ENCODE measurements at places on chromosomes 6 and 20.
A peak's percentile ranks its signal among the peaks of the same experiment; 100 is the strongest.

GRCh38 chr6:30763618-30764489 is 19.5 kb upstream of the IER3 start:
- no peaks in the 10 kb centered on the region for H3K27me3 ChIP-seq
- no peak overlapping the region for H3K27ac ChIP-seq
- no peaks in the 10 kb centered on the region for H3K36me3 ChIP-seq
- no peak overlapping the region for H3K4me3 ChIP-seq
- no peak for DNase-seq
- H3K4me1 ChIP-seq = peaks cover 24% of the 10 kb centered on the region

DNA sequence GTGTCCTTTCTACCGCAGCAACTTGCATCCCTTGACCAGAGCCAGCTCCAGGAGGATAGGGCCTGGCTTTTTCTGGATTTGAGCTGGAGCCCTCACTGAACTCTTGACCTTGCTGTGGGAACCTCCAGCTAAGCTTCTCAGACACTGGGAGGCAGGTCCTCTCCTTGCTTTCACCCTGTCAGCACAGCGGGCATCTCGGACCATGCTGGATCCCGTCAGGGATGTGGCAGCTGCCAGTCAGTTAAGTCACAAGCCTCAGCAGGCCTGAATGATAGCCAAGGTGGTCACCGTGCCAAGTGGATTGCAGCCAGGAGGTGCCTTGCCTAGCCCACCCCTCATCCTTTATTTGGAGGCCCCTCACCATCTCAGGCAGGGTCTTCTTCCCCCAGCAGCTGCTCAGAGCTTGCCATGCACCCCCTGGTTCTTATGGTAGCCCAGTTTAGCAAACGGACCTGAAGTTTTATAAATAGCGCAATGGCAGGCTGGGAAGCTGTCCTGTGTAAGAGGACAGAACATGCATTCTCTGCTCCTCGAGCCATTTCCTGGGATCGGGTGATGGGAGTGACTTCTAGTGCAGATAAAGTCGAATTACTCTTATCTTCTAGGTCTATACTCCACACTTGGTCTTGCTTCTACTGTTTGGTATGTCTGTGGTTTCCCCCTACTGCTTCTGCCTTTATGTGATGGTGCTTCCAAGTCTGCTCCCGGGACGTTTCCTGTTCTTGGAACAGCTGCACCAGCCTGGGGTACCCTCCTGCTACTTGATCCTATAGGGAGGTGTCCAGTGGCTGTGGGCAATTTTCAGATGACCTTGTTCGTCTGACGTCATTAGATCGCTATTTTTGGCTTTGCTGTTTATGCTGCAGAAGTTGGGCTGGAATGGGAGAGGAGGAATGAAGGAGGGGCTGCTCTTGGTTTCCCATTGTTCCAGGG is 7.1 kb upstream of the MYLK2 start:
- H3K27me3 ChIP-seq = no peaks in the 10 kb centered on the region
- DNase-seq = no peak
- H3K4me3 ChIP-seq = no peak overlapping the region
- no peak overlapping the region for H3K27ac ChIP-seq
- peaks cover 11% of the 10 kb centered on the region for H3K4me1 ChIP-seq

- no peak overlapping the region for H3K27ac ChIP-seq
- H3K4me1 ChIP-seq = no peaks in the 10 kb centered on the region
- no peak overlapping the region for H3K4me3 ChIP-seq
- no peaks in the 10 kb centered on the region for H3K36me3 ChIP-seq
- no peak for DNase-seq
Measured at GRCh38 chr6:132752255-132752654, 5.4 kb downstream of the VNN2 start.

- H3K27me3 ChIP-seq = no peaks in the 10 kb centered on the region
- peak; percentile 65 for DNase-seq
- H3K27ac ChIP-seq = peak overlapping the region; percentile 59
- H3K4me1 ChIP-seq = no peaks in the 10 kb centered on the region
- peaks cover 47% of the 10 kb centered on the region for H3K36me3 ChIP-seq
- no peak overlapping the region for H3K4me3 ChIP-seq
Measured at GRCh38 chr6:167906899-167907298, 80.2 kb downstream of the AFDN start.

DNA sequence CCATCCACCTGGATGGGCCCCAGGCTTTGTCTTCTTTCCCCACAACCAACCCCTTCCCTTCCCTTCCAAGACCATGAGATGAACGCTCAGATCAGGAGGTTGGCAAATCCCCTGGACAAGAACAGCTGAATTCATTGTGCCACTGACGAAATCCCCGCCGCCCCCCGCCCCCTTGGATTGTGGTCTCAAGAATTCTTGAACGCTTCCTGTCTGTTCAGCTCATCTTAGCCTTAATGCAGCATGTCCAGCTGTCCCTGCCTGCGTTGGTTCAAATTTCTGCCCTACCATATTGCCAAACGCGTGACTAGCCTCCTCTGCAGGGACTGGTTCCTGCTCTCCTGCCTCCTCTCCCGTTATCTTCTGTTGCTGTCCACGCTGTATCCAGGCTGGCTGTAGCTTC is 133.2 kb downstream of the CDH4 start:
- no peak overlapping the region for H3K4me3 ChIP-seq
- no peak for DNase-seq
- no peaks in the 10 kb centered on the region for H3K36me3 ChIP-seq
- no peaks in the 10 kb centered on the region for H3K27me3 ChIP-seq
- H3K27ac ChIP-seq = no peak overlapping the region

DNA sequence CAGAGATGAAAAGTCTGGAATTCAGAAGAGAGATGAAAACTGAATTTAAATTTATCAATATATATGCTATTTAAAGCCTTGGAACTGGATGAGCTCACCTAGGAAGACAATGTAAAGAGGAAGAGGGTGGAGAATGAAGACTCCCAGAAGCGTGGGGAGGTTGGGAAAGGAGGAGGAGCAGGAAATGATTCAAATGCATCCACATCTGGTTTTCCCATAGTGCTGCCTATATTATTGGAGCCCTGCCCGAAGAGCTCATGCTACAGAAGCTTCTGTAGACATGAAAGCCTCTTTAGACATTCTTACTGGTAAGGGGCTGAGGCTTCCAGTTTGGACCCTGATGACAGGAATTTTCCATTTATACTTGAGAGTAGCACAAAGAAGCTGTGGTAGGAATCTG is 19.2 kb downstream of the PDE7B start:
- no peaks in the 10 kb centered on the region for H3K4me1 ChIP-seq
- H3K4me3 ChIP-seq = no peak overlapping the region
- no peaks in the 10 kb centered on the region for H3K36me3 ChIP-seq
- H3K27ac ChIP-seq = no peak overlapping the region
- DNase-seq = no peak

- DNase-seq = no peak
- no peak overlapping the region for H3K4me3 ChIP-seq
- H3K27ac ChIP-seq = no peak overlapping the region
- H3K4me1 ChIP-seq = peaks cover 10% of the 10 kb centered on the region
- peaks cover 79% of the 10 kb centered on the region for H3K36me3 ChIP-seq
Measured at GRCh38 chr20:41163821-41164220, 26.5 kb downstream of the PLCG1 start.

DNA sequence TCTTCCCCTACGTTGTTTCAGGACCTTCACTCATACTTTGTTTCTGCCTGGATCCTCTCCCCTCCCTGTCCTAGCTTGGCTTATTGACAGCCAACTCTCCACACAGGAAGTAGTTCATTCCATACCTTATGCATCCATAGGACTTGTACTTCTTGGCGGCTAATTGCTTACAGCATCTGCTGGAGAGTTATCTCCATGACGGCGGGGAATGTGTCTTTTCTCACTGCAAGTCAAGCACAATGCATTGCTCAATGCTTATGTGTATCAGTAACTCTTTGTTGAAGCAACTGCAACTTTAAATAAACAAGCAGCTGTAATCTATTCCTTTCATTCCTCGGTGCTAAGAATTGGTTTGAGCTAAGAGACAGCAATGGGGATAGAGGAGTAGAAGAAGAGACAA is 551.3 kb upstream of the EPHA7 start:
- H3K36me3 ChIP-seq = no peaks in the 10 kb centered on the region
- H3K4me1 ChIP-seq = no peaks in the 10 kb centered on the region
- H3K27ac ChIP-seq = no peak overlapping the region
- DNase-seq = no peak

GRCh38 chr20:64106981-64107735 is at the start of gene NPBWR2:
TSS of gene NPBWR2 (minus strand) at chr20:64107565. CDS start at chr20:64106831, 734 bp downstream.
- H3K36me3 ChIP-seq = no peaks in the 10 kb centered on the region
- DNase-seq = peak; percentile 56
- no peak within 1 kb of the TSS for H3K4me3 ChIP-seq
- H3K4me1 ChIP-seq = peaks cover 7% of the 10 kb centered on the region

DNA sequence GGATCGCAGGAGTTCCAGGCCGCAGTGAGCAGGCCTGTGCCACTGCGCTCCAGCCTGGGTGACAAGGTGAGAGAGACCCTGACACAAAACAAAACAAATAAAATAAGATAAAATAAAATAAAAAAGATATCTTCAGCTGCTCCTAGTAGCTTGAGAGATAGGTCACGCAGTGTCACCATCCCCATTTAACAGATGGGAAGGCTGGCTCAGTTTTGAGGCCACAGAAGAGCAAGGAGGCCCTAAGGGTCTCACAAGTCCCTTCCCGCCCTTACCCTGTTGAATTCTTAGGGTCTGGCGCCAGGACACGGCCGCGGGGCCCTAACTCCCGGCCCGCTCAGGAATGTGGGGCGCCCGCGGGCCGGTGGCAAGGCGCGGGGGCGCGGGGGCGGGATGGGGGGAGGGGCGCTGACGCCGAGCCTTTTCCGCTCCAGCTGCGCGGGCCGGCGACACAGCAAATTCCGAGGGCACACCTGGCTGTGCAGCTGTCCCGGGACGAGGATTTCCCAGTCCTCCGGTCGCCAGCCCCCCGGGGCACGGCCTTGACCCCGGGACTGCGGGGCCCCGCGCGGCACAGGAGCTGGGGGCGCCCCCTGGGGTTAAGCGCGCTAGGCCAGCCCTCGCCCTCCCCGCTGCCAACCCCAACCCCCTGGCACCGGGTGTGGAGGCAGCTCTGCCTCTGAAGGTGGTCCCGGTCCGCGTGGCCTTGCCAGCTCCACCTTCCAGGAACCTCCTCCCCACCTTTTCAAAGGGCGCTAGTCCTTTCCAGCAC is 10.3 kb upstream of the R3HDML start:
- DNase-seq = peak; percentile 60
- no peak overlapping the region for H3K27ac ChIP-seq
- H3K27me3 ChIP-seq = peaks cover 36% of the 10 kb centered on the region
- H3K36me3 ChIP-seq = no peaks in the 10 kb centered on the region

DNA sequence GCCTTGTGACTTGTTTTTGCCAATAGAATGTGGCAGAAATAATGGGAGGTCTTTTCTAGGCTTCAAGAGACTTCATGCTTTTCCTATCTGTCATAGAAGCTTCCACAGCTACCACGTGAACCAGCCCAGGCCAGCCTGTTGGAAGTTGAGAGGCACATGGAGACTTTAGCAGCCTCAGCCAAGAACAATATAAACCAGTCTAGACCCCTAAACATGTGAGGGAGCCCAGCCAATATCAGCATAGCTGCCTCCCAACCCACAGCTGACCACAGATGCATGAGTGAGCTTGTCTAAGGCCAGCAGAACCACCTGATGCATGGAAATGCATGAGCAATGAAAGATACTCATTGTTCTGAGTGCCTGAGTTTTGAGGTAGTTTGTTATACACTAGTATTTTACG is 540.7 kb upstream of the BTBD3 start:
- DNase-seq = no peak
- H3K27me3 ChIP-seq = no peaks in the 10 kb centered on the region
- H3K4me1 ChIP-seq = no peaks in the 10 kb centered on the region
- H3K36me3 ChIP-seq = no peaks in the 10 kb centered on the region
- H3K4me3 ChIP-seq = no peak overlapping the region

DNA sequence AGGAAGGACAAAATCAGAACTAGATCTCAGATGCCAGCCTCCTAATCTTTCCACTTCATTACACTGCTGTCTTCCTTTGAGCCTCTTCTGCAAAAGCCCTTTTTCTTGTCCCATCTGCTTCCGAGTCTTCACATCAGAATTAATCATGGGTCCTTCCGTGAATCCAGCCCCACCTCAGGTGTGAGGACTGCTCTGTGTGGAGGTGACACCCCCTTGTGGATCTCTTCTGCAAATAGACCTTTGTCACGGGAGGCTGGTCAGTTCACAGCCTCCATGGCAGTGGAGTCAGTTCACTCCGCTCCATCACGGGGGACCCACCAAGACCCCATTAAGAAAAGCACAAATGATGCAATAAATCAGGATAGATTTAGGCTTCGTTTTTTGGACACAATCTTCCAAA is 171.1 kb downstream of the ADAT2 start:
- DNase-seq = no peak
- no peaks in the 10 kb centered on the region for H3K36me3 ChIP-seq
- no peaks in the 10 kb centered on the region for H3K27me3 ChIP-seq
- H3K4me1 ChIP-seq = no peaks in the 10 kb centered on the region
- H3K4me3 ChIP-seq = no peak overlapping the region

DNA sequence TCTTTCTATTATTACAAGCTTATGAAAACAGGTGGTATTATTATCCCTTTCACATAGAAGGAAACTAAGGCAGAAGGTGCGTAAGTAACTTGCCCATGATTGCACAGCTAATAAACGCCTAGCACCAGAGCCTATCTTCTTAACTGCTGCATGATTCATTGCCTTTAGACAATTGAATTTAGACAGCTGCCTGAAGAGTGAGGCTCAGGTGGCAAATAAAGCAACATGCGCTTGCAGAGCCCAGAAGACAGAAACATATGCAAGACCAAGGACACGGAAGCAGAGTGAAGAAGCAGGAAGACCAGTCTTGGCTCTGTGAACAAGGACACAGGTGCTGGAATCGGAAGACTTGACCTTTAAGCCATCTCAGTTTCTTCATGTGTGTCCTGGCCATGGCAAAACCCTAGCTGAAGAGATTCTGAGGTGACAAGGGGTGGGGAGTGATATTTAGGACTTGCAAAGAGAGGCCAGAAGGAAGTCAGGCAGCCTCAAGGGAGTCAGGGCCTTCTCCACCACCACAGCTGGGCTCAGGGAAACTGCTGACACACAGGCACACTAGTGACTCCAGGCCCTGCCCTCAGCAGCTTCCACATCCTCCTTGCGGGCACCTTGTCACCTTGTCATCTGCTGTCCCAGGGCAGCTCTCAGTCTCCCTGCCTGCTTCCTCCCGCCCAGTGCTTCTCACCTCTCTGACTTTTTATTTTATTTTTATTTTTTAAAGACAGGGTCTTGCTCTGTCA is 91.7 kb upstream of the SLC22A16 start:
- H3K36me3 ChIP-seq = no peaks in the 10 kb centered on the region
- H3K4me1 ChIP-seq = no peaks in the 10 kb centered on the region
- H3K4me3 ChIP-seq = no peak overlapping the region

- peak; percentile 51 for DNase-seq
- peaks cover 38% of the 10 kb centered on the region for H3K4me1 ChIP-seq
- H3K4me3 ChIP-seq = no peak overlapping the region
- no peak overlapping the region for H3K27ac ChIP-seq
- peaks cover 50% of the 10 kb centered on the region for H3K36me3 ChIP-seq
- H3K27me3 ChIP-seq = no peaks in the 10 kb centered on the region
Measured at GRCh38 chr20:32448306-32449056, 90.3 kb downstream of the ASXL1 start.

DNA sequence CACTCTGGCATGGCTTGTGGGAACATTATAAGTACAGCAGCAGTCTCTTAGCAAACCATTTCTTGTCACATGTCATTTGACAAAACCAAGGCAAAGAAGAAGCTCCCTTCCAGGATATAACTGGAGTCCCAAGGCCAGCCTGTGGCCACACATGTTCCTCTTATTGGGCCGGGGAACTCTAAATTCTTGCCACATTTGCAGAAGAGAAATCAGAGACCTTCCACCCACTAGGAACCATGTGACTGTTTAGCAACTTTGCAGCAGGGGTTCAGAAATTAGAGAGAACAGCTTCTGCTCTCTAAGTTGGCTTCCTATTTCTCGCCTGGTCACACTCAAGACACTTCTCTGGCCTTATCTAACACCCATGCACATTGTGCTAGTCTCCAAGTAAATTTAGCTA is 20.4 kb upstream of the MEP1A start:
- no peak overlapping the region for H3K4me3 ChIP-seq
- H3K27ac ChIP-seq = peak overlapping the region; percentile 65
- no peaks in the 10 kb centered on the region for H3K27me3 ChIP-seq

Data from upper lobe of right lung (tissue), 1 donor.